Activated CD8-positive, alpha-beta memory T cell treated with anti-CD3 and anti-CD28 coated beads for 1 hour (primary cell): ENCODE measurements at places on chromosomes 5 and 9.

- no peak for DNase-seq
Measured at GRCh38 chr9:98010445-98010844, 27.3 kb downstream of the ANP32B start.

DNA sequence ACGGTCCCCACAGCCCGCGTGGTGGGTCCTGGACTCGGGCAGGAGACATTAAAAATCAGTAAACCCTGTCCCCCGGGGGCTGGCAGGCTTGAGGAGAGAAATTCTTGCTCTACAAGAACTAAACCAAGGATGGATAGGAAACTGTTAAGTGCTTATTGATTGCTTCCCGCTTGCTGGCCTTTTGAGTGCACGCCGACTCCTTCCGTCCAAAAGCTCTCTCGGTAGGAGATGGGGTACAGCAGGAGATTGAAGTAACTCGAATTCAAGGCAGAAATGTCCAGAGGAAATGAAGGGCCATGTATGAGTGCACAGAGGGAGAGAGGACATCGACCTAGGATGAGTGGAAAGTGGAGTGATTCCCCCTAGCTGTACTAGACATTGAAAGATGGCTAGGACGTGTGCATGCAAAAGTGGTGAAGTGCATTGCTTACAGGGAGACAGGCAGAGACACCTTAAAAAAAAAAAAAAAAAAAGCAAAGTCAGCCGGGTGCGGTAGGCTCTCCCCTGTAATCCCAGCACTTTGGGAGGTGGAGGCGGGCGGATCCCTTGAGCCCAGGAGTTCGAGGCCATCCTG is 923 bp downstream of the RECK start:
- no peak for DNase-seq

DNA sequence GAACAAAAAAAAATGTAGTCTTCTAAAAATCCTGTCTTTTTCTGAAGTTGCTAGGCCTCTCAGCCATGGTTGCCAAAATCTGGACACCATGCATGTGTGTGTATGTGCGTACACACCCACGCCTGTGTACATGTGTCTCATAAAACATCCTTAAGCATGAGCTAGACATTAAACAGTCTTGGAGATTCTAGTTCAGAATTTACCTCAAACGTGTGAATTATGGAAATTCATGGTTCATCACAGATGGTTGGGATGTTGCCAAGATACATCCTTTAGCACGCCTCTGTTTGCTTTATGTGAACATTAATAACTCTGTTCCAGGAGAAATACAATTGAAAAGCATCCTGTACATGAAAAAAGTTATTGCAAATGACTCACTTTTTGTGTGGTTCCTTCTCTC is 53.0 kb downstream of the F2RL2 start:
- no peak for DNase-seq

GRCh38 chr9:96779089-96779488 is 1.2 kb upstream of the ZNF510 start:
- DNase-seq: no peak

DNA sequence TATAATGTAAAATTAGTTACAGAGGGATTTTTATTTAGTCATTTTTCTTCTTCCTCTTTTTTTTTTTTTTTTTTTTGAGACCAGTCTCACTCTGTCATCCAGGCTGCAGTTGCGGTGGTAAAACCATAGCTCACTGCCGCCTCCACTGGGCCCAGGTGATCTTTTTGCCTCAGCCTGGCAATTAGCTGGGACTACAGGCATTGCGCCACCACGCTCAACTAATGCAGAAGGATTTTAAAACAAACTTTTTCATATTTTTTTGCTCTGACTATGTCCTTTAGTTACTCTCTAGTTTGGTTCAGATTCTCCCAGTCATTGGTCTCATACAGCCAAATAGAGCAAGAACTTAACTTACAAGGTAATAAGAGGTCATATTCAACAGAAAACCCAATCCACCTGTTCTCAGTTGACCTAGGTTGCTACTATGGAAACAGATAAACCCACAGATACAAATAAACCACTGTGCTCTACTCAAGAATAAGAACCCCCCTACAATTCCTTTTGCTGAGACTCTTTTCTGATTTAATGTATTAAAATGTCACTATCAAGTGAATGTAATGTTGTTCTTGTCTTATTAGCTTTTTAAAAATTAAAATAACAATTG is 50.1 kb upstream of the TTC39B start:
- no peak for DNase-seq

- no peak for DNase-seq
Measured at GRCh38 chr5:16852251-16853005, 83.7 kb downstream of the MYO10 start.

DNA sequence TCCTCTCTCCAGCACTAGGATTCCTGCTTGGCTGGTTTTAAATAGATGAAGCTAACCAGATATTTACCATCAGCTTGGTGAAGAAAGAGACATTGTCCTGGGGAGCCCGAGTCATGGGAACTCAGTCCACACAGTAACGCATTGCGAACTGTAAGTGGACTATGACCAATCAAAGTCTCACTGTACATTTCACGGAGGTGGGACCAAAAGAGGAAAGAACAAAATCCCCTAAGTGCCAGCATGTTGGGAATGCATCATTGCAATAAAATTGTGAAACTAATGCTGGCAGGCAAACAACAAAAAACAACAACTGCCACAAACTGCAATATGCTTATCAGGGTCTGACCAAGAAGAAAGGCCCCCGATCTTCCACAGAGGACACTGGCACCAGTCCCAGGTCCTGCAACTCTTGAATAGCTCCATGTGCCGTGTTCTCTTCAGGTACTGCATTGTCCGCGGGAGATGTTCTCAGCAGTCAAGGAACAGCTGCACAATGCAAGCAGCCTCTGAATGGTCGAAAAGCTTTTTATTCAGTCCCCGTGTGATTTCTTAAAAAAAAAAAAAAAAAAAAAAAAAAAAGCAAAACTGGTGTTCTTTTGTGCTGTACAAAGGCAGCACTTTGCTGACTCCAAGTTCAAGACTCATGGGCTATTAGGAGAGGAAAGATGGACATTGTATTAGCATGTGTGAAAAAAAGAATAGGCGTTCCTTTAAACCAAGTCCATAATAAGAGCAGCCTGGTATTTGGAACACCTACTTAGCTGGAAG is 38.1 kb downstream of the SEMA6A start:
- no peak for DNase-seq

DNA sequence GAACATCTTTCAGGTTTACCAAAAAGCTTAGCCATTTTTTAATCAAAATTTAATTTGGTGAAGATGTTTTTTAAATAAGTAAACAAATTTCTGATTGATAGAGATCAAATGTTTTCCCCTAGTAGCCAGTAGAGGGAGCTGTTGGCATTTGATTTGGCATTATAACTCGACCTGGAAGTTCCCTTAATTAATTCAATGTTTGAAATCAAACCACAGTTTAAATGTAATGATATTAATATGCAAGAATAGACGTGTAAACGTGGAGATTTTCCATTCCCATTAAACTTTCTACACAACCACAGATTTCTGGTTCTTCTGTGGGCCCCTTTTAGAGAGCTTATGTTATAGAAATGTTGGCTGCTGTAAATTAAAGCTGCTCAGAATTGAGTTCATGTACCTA is 148.1 kb upstream of the MPDZ start:
- no peak for DNase-seq

DNA sequence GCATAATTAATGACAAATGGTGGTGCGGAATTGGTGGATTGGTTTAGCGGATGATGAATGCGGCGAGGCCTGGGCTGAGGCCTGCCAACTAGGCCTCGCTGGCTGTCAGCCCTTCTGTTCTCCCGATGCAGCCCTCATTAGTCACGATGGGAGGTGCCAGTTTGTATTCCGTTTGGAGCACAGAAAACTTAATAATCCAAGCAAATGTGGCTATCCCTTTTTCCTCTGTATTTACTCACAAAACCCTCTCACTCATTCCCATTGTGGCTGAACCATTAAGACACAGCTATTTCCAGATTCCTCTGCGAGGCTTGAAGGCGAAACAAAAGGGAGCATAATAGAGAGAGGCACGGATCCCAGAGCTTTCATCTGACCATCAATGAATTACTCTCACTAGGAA is 114.3 kb downstream of the MVB12B start:
- no peak for DNase-seq

GRCh38 chr5:156239800-156240199 is 87.2 kb upstream of the SGCD start:
- no peak for DNase-seq

GRCh38 chr5:139561655-139562451 is 714 bp downstream of the UBE2D2 start:
- DNase-seq: no peak

DNA sequence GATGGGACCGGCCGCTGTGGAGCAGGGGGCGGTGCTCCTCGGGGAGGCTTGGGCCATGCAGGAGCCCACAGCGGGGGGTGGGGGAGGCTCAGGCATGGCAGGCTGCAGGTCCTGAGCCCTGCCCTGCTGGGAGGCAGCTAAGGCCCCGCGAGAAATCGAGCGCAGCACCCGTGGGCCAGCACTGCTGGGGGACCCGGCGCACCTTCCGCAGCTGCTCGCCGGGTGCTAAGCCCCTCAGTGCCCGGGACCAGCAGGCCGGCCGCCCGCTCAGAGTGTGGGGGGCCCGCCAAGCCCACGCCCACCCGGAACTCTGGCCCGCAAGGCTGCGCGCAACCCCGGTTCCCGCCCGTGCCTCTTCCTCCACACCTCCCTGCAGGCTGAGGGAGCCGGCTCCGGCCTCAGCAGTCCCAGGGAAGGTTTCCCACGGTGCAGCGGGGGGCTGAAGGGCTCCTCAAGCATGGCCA is 131.5 kb downstream of the SNX18 start:
- no peak for DNase-seq

- no peak for DNase-seq
Measured at GRCh38 chr5:636951-637350, 24.8 kb downstream of the CEP72 start.

DNA sequence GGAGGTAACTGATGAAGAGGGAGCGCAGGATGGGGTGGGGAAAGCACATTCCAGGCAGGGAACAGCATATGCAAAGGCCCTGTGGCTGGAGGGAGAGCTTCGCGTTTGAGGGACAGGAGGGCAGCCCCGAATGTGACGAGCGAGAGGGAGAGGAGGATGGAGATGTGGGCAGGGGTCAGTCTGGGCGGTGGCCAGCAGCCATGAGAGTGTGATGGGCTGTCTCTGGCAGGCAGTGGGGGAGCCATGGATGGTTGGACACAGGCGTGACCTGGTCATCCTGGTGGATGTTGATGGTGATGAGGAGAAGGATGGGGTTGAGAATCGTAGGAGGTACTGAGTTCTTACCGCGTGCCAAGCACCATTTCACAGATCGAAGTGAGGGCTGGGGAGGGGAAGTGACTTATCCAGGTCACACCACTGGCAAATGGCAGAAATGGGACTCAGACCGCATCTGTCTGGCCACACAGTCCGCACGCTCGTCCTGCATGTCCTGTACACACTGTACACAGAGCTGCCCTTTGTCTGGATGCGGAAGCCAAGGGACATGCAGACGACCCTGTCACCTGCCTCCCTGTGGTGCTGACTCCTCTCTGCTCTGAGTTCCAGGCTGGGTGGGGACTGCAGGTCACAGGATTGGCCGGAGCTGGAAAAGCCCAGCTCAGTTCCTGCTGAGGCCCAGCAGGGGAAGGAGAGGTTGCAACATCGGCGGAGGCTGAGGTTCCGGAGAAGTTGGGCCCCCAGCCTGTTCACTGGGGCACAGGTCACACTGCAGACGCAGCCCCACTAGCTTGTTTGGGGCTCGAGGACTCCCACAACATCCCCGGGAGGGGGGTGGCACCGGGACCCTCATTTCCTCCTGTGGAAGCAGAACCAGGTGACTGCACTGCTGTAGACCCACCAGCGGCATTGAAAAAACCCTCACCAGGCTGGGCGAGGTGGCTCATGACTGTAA is 165.6 kb upstream of the IER5L start:
- no peak for DNase-seq

- no peak for DNase-seq
Measured at GRCh38 chr9:17894501-17895160, 315.8 kb downstream of the SH3GL2 start.

GRCh38 chr5:2524620-2525019 is 226.9 kb downstream of the IRX2 start:
- DNase-seq: no peak

GRCh38 chr9:109440117-109440515 is 58.0 kb downstream of the PTPN3 start:
- DNase-seq: no peak

DNA sequence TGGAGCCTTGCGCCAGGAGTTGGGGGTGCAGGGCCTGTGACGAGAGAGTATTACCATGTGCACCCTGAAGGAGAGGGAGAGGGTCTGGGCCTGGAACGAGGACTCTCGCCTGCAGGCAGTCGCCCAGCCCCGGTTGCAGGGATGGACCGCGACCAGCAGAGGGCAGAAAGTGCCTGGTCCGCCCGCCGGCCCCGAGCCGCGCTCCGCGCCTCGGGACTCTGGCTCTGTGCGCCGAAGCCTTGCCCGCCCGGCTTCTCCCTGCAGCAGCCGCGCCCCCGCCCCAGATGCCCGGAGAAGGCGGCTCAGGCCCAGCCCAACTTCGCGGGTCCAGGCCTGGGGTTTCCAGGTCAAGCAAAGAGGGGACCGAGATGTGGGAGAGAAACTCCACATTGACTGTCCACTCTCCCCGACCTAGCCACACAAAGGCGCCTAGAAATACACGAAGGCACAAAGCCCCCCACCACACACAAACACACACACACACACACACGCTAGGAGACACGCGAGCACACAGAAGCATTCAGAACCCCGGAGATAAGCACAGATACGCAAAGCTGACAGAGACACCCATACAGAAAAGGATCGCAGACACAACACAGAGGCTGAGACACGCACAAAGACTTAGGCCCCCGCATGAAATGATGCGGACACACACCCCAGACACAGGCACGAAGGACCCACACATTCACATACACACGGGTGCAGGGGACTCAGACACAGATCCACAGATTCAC is 2.0 kb upstream of the LMX1B start:
- DNase-seq: peak; percentile 33
